ENCODE measurements at places on chromosomes 4 and X. TPM values are rescaled to one million over a fixed set of nuclear protein-coding genes. Genes with fewer than 3 reads are reported as not detected.

DNA sequence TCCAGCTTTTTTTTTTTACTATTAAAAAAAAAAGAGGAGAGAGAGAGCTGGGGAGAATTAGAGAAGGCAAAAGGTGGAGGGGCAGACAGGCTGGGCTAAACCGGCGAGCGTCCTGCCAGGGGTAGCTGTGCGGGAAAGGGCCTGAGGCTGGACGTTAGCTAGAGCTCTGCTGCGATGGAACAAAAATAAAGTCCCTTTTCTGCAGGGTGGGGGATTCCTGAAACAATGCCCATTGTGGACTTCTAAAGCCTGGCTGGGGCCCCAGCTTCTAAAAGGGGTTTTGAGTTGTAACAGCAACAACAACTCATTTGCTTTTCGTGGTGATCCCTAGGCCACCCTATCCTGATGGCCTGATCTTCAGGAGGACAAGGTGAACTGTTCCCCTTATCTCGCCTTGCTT lies 311.7 kb downstream of the FBXW7 start:
- H3K4me3 ChIP-seq = no peak overlapping the region
- H3K27me3 ChIP-seq = no peaks in the 10 kb centered on the region
- DNase-seq = no peak
- H3K4me1 ChIP-seq = peaks cover 15% of the 10 kb centered on the region
- H3K36me3 ChIP-seq = peaks cover 6% of the 10 kb centered on the region
- no peak overlapping the region for H3K27ac ChIP-seq

Gene NPNT
- not detected for total RNA-seq

- peaks cover 2% of the 10 kb centered on the region for H3K27me3 ChIP-seq
- no peaks in the 10 kb centered on the region for H3K4me1 ChIP-seq
- H3K36me3 ChIP-seq = no peaks in the 10 kb centered on the region
- H3K4me3 ChIP-seq = no peak overlapping the region
- no peak for DNase-seq
- H3K27ac ChIP-seq = no peak overlapping the region
These were observed 25.6 kb upstream of the MMRN1 start for GRCh38 chr4:89868999-89869589.

DNA sequence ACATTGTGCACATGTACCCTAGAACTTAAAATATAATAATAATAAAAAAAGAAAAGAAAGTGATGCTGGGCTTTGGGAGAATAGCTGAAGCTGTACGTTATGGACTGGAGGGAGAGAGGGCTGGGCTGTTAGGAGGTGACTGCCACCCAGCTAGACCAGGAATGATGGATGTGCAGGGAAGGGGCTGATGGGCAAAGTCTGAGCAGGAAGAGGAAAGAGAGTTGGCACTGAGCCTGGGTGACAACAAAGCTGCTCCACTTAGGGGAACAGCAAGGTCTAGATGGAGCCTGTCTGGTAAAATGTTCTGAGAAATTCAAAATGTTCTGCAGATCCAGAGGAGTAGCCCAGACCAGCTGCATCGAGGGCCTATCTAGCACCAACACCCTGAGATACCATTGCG lies 32.3 kb downstream of the MED28 start:
- peaks cover 4% of the 10 kb centered on the region for H3K27me3 ChIP-seq
- no peak for DNase-seq
- no peaks in the 10 kb centered on the region for H3K4me1 ChIP-seq
- no peak overlapping the region for H3K27ac ChIP-seq

Gene SLC34A2
- not detected for total RNA-seq

- H3K27ac ChIP-seq = no peak overlapping the region
- H3K4me1 ChIP-seq = no peaks in the 10 kb centered on the region
- no peak for DNase-seq
- no peak overlapping the region for H3K4me3 ChIP-seq
These were observed 89.5 kb downstream of the TASL start for GRCh38 chrX:30488092-30488491.
